MV-4-11 (cell line): ENCODE measurements at places on chromosomes 1 and 21.
A peak's percentile ranks its signal among the peaks of the same experiment; 100 is the strongest.

DNA sequence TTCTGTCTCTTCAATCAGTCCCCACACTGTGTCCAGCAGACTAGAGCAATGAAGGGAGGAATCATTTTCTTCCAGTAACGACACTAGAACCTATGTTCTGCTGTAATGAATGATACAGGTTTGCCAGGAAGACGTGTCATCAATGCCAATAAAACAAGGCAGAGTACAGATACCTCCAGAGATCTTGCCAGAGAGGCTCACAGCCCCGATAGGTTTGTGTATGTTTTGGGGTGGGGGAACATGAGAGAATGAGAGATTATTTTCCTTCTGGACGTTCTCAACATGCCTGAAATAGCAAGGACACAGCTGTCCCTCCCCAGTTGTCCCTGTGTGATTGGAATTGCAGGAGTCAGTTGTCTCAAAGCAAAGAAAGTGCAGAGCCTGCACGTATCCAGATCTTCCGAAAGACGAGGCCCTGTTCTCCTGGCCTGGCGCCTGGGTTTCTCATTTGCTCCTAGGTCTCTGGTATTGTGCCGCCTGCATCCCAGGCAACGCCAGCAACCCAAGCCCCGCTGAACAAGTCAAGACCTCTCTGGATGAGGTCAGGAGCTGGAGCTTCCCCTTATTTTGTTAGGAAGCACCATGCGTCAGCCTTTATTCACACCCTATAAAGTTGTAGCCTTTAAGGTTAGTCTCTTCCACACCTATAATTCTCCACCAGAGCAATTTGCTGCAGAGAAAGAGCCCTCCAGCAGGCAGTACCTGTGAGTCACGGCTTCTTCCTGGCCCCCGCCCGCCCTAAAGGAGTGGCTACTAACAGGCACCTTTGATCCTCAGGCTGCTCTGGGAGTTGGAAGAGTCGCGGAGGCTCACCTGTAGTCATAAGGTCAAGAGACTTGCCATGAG, 130.5 kb downstream of the TOMM20 start:
- no peak for DNase-seq

GRCh38 chr1:168243636-168244212, 17.9 kb downstream of the SFT2D2 start:
- no peak for DNase-seq

- DNase-seq, result peak; percentile 79
These were observed 29.9 kb upstream of the TMEM61 start for GRCh38 chr1:54950369-54951163.

GRCh38 chr1:155019377-155020245, 14.0 kb downstream of the DCST2 start:
- no peak for DNase-seq

GRCh38 chr1:176172215-176172614, 34.9 kb downstream of the COP1 start:
- DNase-seq, result no peak

- no peak for DNase-seq
These were observed 30.4 kb upstream of the CNTN2 start for GRCh38 chr1:205012391-205013140.

GRCh38 chr1:110477041-110477440, 26.1 kb downstream of the PROK1 start:
- DNase-seq, result peak; percentile 19

- no peak for DNase-seq
These were observed 10.7 kb downstream of the SNX7 start for GRCh38 chr1:98672189-98672588.

GRCh38 chr1:67987046-67987799, 63.2 kb downstream of the DIRAS3 start:
- no peak for DNase-seq

GRCh38 chr1:32334864-32335534, 1.0 kb downstream of the MARCKSL1 start:
- DNase-seq, result peak; percentile 17

- DNase-seq, result peak; percentile 34
These were observed 261.4 kb upstream of the USP24 start for GRCh38 chr1:55476445-55477015.

- no peak for DNase-seq
These were observed 13.4 kb downstream of the C1orf116 start for GRCh38 chr1:207019161-207019560.

GRCh38 chr1:59514061-59514909, 217.4 kb downstream of the FGGY start:
- no peak for DNase-seq

DNA sequence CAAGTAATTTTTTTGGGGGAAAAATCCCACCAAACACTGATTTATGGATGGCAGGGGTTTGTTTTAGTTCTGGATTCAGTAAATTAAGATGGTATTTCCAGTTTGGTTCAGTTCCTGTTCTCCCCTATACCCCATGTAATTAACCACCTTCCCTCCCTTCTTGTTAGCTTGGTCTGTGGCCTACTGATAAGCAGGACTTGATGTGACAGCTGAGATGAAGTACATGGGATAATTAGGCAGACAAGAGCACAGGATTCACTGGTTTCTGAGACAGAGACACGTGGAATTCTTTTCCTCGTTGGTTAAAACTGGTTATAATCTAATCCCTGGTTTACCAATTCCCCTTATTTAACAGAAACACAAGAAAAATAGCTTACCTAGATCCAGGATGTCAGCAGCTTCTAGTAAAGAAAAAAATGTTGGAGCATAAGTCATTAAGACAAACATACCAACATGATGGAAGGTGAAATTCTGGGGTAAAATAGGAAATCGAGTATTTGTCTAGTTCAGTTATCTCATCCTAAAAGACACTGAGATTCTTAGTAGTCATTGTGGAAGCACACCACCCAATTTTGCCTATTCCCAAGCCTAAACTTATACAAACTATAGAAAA, 81.5 kb downstream of the SCMH1 start:
- no peak for DNase-seq

DNA sequence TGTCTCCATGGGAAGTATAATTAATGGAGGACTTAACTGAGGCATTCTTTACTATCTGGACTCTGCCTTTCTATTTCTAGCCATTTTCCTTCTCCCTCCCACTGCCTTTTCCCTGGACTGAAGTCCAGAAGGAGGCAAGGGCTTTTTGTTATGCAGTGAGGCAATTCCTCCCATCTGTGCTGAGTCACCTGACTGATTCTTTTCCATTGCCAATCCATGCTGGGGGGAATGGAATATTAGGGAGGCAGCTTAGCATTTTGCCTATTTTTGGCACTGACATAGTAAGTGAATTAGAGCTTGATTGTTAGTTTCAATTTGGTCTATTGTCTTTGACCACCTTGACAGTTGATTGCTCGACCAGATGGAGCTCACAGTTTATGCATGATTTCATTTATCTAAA, 1000.6 kb upstream of the PRMT6 start:
- no peak for DNase-seq

GRCh38 chr1:198079432-198079951, 77.3 kb upstream of the NEK7 start:
- DNase-seq, result peak; percentile 56

GRCh38 chr1:228999446-229000170, 264.3 kb downstream of the RHOU start:
- DNase-seq, result no peak

DNA sequence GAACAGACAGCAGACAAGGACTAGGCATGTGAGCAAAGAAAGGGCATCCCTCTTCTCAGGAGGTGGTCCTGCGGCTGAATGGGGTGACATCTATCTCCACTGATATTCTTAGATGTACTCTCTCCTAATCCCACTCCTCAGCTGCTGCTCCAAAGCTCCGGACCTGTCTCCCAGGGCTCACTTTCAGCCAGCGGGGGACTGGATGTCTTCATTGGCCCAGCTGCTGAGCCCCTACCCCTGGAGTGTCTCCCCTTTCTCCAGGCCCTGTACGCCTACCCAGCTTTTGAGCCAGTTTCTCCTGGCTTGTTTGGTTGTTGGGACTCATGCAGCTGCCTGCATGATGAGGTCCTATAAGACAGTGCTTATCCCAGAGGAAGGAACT, 28.8 kb upstream of the CSF1 start:
- DNase-seq, result no peak

DNA sequence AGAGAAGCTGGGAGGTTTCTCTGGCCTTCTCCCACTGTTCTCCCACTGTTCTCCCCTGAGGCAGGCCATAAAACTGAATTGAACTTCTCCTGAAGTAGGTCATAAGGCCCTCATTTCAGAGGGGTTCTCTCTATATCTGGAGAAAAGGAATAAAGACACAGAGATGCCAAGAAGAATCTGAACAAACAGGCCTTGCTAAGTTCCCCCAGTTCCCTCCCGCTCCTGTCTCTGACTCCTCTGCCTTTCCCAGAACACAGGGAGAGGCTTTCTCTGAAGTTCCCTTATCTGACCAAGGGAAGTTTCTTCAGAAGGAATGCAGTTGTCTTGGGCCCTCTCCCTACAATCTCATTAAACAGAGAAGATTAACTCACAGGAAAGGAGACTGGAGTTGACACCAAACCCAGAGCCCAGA, 83.4 kb downstream of the SLC16A1 start:
- no peak for DNase-seq

DNA sequence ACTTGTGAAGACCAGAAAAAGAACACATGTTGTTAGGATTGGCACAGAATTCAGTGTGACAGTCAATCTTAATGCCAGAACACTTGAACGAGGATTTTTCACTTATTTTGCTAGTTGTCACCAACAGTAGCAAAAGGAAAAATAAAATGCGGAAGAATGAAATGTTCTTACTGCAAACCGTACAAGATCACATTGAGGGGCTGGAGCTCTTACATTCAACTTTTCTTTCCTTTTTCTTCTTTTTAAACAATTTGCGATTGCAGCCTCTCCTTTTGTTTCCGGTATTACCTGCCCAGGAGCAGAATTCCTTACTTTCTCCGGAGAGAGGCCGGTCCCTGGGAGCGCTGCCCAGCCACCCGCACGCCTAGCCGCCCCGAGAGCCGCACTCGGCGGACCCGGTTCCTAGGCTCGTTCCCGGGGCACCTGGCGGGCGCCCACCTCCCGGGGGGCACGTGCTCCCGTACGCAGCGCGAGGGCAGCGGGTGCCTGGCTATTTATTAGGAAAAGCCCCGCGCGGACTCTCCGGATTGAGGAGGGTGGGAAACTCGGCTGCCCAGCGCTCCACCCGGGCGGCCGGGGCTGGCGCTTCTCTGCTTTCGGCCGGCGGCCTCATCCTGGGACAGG, 1.2 kb upstream of the CAMTA1 start:
- peak; percentile 44 for DNase-seq

DNA sequence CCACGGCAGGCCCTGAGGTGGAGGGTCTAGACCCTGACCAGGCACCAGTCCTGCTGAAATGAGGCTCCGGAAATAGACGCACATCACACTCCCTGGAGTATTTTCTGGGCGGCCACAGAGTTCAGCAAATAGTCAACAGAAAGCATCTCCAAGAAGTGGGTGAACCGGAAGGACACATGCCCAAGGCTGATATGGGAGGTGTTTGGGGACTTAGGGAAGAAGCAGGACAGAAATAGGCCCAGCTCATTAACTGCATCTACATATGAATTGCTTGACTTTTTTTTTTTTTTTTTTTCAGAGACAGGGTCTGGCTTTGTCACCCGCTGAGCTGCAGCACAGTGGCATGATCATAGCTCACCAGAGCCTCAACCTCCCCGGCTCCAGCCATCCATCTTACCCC, 36.5 kb upstream of the GPR157 start:
- DNase-seq, result no peak

DNA sequence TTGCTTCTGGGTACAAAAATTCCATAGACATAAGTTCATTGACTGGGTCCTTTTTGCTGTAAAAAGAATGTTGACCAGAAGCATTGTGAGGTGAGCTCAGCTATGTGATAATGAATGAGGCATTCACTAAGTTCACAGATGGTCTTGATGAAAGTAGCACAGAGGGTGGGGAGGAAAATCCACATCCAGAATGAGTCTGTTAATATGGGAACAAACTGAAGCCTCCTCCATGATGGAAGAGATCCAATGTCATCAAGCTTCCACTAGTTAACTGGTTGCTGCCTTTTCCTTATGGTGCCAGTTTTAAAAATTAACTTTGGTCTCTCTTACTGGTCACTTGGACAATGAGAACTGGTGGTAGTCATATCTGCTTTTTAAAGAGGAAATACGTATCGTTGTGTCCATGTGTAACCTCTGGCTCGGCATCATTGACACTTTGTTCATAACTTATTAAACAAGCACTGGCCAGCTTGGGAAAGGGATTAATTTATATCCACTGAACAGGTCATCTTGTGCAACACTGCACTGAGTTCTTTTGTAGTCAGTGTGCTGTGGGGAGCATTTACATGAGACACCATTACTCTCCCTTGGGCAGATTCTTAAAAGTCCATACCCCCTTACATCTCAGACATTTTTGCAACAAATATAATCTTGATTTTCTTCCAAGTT, 88.6 kb downstream of the ADAMTS1 start:
- no peak for DNase-seq
